NAMALWA (cell line): ENCODE measurements at places on chromosomes 11 and 22.

GRCh38 chr11:57224537-57224936 lies 12.5 kb downstream of the APLNR start:
- no peak for DNase-seq

GRCh38 chr22:44129619-44129976 lies 51.1 kb upstream of the PARVG start:
- no peak for DNase-seq

DNA sequence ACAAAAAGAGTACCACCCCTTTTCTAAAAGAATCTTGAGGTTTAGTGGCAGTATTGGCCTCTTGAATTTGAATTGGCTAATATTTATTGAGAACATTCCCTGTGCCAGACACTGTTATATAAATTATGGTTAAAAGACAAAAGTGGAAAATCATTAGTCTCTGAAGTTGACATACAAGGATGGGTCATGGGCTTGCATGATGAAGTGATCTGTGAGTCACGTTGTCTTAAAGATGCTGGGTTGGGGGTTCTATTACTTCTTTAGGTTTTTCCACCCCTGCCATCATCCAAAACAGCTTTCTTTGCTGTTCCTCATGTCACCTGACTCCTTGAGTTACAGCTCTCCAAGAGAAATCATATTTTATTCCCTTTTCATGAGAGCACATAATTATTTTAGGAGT lies 85.0 kb downstream of the CD44 start:
- DNase-seq: no peak

DNA sequence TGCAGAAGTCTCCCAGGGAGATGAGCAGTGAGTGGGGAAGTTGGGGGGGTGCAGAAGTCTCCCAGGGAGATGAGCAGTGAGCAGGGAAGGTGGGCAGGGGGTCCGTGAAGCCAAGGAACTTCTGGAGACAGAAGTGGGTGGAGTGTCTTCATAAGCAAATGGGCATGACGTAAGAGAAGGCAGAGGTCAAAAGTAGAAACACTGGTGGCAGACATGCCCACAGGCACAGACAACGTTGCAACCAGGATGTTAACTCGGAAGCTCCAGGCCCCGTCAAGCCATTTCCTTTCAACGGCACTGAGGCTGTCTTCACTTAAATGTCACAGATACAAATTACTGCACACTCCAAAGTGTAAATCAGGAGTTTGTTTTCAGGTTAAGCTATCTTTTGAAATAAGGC lies 186.1 kb downstream of the SHANK2 start:
- DNase-seq: no peak

GRCh38 chr22:24482575-24482974 lies 12.6 kb upstream of the UPB1 start:
- no peak for DNase-seq

DNA sequence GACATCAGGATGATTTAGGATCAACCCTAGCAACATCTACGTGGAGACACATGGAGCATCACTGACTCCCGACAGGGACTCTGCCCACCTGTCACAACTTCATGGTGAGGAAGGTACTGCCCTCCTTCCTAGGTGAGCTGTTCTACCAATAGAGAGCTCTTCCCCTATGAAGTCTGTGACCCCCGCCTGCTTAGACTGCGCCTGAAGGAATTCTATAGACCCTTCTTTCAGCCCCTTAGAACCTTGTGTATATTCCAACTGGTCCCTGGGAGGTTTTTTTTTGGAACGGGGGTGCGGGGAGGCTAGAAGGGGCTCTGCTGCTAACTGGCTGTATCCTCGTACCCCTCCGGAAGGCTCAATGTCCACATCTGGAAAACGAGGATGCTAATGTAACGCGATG lies 566 bp downstream of the INTS4 start:
- peak; percentile 24 for DNase-seq
